ENCODE measurements at places on chromosomes 4 and X.
A peak's percentile ranks its signal among the peaks of the same experiment; 100 is the strongest.

- DNase-seq: no peak
Observed at GRCh38 chr4:153223930-153224329, 19.7 kb downstream of the TRIM2 start.

GRCh38 chrX:105307762-105308161 is 87.3 kb upstream of the TEX13A start:
- DNase-seq: no peak

DNA sequence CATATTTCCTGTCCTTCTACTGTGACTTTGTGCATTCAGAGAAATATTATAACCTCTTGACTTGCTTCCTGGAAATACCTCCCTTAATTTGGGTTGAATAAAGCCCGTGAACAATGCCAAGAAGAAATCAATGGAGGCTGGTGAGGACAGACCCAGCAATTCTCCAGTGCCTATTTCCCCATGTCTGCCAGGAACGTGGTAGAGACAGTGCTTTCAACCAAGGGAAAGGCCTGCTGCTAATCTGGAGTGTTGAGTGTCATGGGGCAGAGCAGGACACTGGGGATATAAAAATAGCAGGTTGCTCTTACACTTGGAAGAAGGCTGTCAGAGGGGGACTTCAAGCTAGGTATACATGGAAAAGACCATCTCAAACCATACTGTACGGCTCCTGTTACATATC is 19.9 kb downstream of the TSC22D3 start:
- no peak for DNase-seq

GRCh38 chrX:148268673-148269072 is 231.7 kb upstream of the AFF2 start:
- no peak for DNase-seq

GRCh38 chr4:957231-957580 is 16.2 kb downstream of the DGKQ start:
- no peak for DNase-seq

DNA sequence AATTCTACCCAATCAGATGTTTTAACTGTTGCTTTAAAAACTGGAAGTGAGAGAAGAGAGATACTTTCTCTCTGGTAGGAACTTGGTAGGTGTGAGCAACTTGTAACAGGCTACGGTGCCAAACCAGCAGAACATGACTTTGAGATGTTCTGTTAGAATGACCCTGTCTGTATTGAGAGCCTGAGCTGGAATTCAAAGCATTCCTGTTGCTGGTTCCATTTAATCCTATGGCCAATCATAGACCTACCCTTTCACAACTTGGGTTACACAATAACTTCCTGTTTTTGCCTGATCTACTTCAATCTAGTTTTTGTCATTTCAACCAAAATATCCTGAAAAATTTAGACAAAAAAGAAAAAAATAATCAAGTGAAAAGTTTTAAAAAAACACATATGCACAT is 1.7 kb upstream of the PRRG1 start:
- no peak for DNase-seq

- DNase-seq: no peak
Observed at GRCh38 chrX:24098932-24099331, 44.2 kb downstream of the EIF2S3 start.

- DNase-seq: no peak
Observed at GRCh38 chrX:121000589-121000988, 15.0 kb upstream of the CT47A1 start.

- DNase-seq: peak; percentile 19
Observed at GRCh38 chr4:7435471-7436061, 836 bp upstream of the PSAPL1 start.

- DNase-seq: no peak
Observed at GRCh38 chr4:152964335-152964734, 28.2 kb downstream of the FHDC1 start.

- no peak for DNase-seq
Observed at GRCh38 chr4:124090021-124090420, 622.5 kb downstream of the ANKRD50 start.

GRCh38 chrX:71095981-71096759 is 519 bp downstream of the FOXO4 start:
- no peak for DNase-seq

DNA sequence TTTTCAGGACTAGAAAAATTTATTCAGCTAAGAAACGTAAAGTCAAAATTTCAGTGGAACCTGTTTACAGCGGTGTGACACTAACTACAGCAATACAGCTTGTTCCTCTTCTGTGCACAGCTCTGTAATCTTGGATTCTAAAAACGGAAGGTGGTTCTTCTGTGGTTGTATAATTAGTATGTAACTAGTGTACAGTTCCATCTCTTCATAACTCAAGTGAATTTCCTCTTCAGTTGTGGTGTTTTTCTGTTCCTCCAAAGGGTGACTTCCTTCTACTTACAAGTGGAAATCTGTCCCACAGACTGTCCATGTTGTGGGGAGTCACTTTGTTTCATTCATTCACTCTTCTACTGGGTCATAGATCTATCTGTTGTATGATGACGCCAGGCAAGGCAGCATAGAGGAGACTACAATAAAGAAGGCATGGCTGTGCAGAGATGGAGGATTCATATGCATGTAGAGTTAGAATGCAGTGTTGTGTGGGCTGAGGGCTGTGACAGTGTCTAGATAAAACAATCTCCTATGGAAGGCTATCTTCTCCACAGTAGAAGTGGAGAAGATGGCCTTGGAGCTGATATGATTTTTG is 5.4 kb downstream of the DAPP1 start:
- DNase-seq: no peak

DNA sequence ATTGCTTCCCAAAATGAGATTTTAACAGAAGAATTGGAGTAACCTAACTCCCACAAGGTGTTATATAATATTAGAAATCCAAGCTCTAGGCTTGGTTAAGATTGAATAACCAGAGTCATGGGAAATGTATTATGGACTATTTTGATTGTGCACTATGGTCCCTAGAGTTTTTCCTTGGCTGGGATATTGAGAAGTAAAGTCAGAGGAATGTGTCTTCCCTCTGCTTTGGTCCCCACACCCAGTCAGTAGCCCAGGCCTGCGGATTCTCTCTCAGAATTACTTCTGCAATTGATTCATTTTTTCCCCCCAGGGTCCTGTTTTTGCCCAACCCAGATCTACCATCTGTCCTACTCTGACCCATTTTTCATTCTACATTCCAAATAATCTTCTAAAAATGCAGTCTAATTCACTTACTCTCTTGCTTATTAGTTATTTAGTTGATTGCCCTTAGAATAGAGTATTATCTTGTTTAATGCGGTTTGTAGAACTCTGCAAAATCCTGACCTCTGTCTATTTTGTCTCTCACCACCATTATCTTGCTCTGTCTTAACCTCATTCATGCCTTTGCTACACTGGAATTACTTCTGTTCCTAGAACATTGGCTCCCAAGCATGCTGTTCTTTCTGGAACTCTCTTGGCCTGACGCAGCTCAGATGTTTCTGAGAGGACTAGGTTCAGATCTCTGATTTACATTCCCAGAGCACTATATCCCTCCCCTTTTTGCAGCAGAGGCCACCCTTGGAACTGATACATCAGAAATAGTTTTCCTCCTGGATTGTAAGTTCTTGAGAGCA is 23.6 kb downstream of the GUCY1A1 start:
- no peak for DNase-seq

- no peak for DNase-seq
Observed at GRCh38 chr4:83510442-83510841, 25.5 kb upstream of the GPAT3 start.

DNA sequence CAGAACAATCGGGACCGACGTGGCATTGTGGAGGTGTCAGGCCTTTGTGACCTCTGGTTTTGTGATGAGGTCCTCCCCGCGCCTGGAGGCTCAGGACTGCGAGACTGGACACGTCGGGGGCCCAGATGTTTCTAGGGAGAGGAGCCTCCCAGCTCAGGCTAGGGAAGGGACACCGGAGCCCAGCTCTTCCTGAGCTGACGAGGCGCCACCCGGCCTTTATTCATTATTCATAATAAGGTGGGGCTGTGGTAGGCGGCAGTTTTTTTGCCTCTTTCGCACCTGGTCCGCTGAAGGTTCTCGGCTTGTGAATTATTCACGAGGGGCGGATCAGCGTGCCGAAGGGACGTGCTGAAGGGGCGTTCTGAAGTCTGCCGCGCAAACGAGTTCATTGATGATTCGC is 2.3 kb upstream of the UBA1 start:
- DNase-seq: no peak

GRCh38 chr4:127203562-127204200 is 429.1 kb upstream of the INTU start:
- DNase-seq: no peak

DNA sequence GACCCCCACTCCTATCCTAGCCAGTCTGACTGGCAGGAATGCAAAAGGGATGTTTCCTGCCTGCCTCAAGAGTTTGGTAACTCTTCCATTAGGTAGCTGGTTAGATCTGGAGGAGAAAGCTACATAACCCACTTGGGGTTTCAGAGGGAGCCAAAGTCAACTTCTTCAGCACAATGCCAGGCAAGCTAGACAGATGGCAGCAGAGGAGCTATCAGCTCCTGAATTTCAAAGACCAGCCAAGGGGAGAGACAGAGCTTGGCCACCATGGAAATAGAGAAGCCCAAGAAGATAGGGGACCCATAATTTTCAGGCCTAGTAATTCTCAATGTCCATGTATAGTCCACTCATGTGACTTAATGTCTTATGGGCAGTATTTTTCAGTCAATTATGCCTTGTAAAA is 56.4 kb downstream of the PGRMC1 start:
- no peak for DNase-seq

- peak; percentile 38 for DNase-seq
Observed at GRCh38 chrX:28847423-28847822, 260.2 kb downstream of the IL1RAPL1 start.

- DNase-seq: no peak
Observed at GRCh38 chr4:157096439-157096838, 20.5 kb downstream of the GLRB start.

GRCh38 chrX:19627081-19627480 is 111.8 kb upstream of the MAP3K15 start:
- DNase-seq: peak; percentile 39

DNA sequence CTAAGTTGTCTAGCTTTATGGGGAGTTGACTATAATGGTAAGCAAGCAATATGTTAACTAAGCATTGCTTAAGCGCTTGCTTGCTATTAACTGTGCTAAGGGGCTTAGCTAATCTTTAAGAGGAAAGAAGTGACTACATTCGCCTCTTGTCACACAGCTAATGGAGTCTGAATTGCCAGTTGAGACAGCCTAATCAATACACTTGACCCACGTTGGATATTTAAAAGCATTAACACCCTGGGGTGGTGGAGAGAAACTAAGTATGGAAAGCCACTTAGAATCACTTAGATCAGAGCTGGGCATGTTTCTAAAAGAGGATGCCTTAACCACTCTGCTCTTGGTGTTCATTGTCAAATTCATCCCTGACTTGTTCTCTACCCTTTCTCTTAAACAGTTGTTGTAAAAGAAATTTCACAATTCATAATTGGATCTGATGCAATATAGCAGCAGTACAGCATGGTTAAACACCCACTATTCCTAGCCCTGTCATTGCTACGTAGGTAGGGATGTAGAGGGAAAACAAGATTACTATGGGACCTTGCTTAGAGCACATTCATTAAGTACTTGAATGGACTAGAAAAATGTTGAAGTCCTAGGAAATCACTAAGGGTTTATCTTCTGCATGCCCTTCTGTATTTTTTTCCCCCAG is 3.5 kb downstream of the ZAR1 start:
- no peak for DNase-seq

GRCh38 chrX:110097920-110098319 is 95.0 kb downstream of the TMEM164 start:
- no peak for DNase-seq

- no peak for DNase-seq
Observed at GRCh38 chrX:133923113-133923512, 62.3 kb downstream of the GPC3 start.

All from left ventricle myocardium superior (tissue), 1 donor.